ENCODE measurements at places on chromosomes 4 and X. TPM values are rescaled to one million over a fixed set of nuclear protein-coding genes. Genes with fewer than 3 reads are reported as not detected.

Gene PRAF2
- total RNA-seq, result 40.1 TPM

Gene RASGEF1B
- total RNA-seq, result not detected

Gene FMR1NB
- not detected for total RNA-seq

Gene SPOCK3
- 0.13 TPM for total RNA-seq

Gene PAGE4
- total RNA-seq, result not detected

Gene ARHGAP24
- 3.3 TPM for total RNA-seq

Gene TMPRSS11F
- total RNA-seq, result not detected

Gene NEIL3
- 13.0 TPM for total RNA-seq

Gene PAGE2
- total RNA-seq, result not detected

Gene GSX2
- not detected for total RNA-seq

Gene CT45A3
- total RNA-seq, result 0.16 TPM

Gene CXCL3
- 4.8 TPM for total RNA-seq

Gene KIT
- total RNA-seq, result not detected

Gene RS1
- total RNA-seq, result not detected

Gene MTMR8
- total RNA-seq, result 0.33 TPM

Gene ADAMTS3
- not detected for total RNA-seq
